ENCODE measurements at places on chromosomes 2 and 18.

- no peak for DNase-seq
Measured at GRCh38 chr2:222289278-222290160, 9.3 kb downstream of the PAX3 start.

- DNase-seq = no peak
Measured at GRCh38 chr2:74379851-74380789, at the start of gene DCTN1. Gene DCTN1, minus strand, starts transcription at chr2:74380311. Its CDS starts 274 bp downstream, at chr2:74380037.

- DNase-seq = no peak
Measured at GRCh38 chr2:68423966-68424650, 43.0 kb downstream of the FBXO48 start.

GRCh38 chr2:137435162-137435561, 529.1 kb upstream of the HNMT start:
- DNase-seq = no peak

DNA sequence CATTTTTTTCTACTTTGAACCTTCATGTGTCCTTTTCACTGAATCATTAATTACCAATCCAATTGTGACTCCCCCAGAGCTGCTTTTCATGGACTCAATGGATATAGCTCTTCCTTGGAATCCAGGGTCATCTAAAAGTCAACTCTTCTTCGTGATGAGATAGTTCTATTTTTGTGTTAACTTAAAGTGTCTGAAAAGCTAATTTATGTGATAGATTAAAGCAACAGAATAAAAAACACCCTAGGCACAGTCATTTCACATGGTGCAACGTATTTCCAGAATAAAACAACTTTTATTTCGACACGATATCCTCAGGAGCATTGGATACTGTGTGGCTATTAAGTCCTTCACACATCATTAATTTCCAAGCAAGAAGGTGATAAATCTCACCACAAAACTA, 250.6 kb upstream of the SPHKAP start:
- no peak for DNase-seq
